ENCODE measurements at places on chromosomes 12 and 14.

- no peak for DNase-seq
These were observed 27.5 kb downstream of the RAP1B start for GRCh38 chr12:68638171-68638570.

GRCh38 chr12:115075552-115076170, 391.7 kb upstream of the TBX3 start:
- no peak for DNase-seq

DNA sequence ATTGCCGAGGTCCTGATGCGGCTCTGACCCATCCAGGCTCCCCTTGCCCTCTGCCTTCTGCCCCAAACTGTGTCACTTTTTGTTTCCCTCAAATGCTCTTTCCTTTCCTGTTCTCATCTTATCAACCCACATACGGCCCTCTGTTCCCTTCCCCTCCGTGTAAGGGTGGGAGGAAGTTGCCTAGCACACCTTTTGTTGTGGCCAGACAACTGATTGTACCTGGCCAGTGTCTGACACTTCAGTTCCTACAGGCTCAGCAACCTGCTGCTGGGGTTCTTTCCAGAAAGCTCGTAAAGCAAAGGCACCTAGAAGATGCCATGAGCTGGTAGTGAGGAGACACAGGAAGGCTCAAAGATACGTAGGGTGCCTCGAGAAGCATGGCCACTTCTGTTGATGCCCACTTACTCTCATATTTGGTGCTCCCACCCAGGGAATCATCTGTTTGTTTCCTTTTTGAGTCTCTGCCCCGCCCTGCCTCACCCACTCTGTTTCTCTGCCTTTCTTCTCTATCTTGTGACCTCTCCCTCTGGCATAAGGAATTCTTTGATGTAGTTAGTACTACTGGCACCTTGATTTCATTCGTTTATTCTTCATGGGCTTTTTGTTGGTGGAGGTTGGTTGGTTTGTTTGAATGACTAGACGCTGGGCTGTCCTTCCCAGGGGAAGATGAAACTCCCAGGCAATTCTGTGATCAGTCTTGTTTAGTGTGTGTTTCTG, 152.4 kb upstream of the FKBP4 start:
- no peak for DNase-seq

- no peak for DNase-seq
These were observed 7.5 kb upstream of the NID2 start for GRCh38 chr14:52076334-52076733.

DNA sequence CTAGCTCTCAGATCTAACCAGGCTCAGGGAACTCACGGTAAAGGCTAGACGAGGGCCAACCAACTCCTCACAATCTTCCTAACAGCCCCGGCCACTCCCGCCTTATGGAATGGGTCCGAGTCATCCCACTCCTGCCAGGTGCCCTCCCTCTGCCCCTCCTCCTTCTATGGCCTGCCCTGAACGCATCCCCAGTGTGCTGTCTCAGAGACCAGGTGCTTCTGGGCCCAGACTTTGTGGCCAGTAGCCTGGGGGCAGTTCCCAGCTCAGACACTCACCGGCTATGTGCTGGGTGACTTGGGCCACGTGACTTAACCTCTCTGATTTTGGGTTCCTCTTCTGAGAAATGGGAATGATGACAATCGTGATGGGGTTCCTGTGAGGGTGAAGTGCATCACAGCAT, 22.5 kb downstream of the PAPLN start:
- no peak for DNase-seq

GRCh38 chr12:62290846-62291245, 30.6 kb downstream of the USP15 start:
- DNase-seq: no peak

GRCh38 chr14:102283631-102284129, 21.3 kb downstream of the MOK start:
- DNase-seq: no peak

All from T-helper 2 cell treated with Interferon-gamma antibody and Interleukin-4, amounts not matched to agents 5 μg/mL and 100 μg/mL, for 36 hours (primary cell).